Nephron progenitor cell (in vitro differentiated cells): ENCODE measurements at places on chromosomes 4 and X.

- no peak for DNase-seq
These were observed 602.2 kb downstream of the CENPC start for GRCh38 chr4:66943112-66943511.

GRCh38 chrX:130418066-130418465 is 16.3 kb downstream of the RBMX2 start:
- no peak for DNase-seq

DNA sequence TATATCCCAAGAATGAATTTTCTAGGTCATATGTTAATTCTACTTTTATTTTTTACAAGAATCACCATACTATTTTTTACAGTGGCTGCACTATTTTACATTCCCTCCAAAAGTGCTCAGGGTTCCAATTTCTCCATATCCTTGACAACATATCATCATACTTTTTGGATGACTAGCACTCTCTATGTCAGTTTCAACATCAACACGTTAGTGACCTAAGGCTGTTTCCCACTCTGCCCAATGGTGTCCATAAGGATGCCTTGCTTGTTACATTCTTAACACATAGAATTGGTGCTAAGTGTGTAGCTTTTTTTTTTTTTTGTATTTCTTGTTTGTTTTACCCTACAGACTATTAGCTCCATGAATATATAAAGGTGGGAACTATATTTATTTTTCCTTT is 175.4 kb downstream of the PCDH10 start:
- no peak for DNase-seq

DNA sequence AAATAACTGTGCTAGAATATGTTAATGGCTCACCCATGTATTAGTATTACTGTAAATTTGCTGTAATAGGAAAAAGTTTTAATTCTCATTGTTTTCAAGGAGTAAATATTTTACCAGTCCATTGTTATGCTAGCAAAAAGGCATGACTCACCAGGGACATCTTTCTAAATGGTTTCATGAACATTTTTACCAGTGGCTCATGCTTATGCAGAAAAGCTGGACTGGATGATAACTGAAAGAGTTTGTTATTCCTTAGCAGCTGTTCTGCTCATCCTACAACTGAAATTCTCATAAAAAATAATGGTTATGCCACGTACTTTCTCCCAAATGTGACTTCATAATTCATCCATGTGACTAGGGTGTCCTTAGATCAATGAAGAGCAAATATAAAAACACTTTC is 111.9 kb upstream of the PCDH18 start:
- no peak for DNase-seq

GRCh38 chrX:117641913-117642656 is 474.5 kb downstream of the KLHL13 start:
- no peak for DNase-seq

GRCh38 chr4:109699553-109700225 is 3.6 kb downstream of the CASP6 start:
- no peak for DNase-seq

GRCh38 chrX:9122519-9123245 is 88.8 kb upstream of the FAM9B start:
- DNase-seq, result no peak

- DNase-seq, result no peak
These were observed 21.1 kb upstream of the LUZP4 start for GRCh38 chrX:115268421-115268820.

- no peak for DNase-seq
These were observed 13.5 kb downstream of the TEX13B start for GRCh38 chrX:107968623-107969022.

DNA sequence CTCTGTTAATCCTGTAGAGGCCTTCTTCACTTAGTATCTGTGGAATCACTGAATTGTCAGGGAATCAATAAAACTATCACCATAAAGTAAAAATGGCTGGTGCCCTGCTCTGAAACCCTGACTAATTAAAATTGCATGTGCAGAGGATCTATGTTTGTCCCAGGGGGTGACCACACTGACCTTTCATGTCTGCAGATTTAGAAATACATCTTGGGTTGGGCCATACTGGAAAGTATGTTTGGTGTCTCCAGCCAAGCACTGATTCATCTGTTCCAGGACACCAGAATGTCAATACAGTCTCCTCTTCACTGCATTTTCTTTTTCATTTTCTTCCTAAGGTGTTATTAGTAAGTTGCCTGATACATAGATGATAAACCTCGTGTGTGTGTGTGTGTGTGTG is 490.9 kb upstream of the INTU start:
- DNase-seq, result no peak
